Panc1 (cell line): ENCODE measurements at places on chromosomes 5 and 9. TPM values are rescaled to one million over a fixed set of nuclear protein-coding genes. Genes with fewer than 3 reads are reported as not detected.

DNA sequence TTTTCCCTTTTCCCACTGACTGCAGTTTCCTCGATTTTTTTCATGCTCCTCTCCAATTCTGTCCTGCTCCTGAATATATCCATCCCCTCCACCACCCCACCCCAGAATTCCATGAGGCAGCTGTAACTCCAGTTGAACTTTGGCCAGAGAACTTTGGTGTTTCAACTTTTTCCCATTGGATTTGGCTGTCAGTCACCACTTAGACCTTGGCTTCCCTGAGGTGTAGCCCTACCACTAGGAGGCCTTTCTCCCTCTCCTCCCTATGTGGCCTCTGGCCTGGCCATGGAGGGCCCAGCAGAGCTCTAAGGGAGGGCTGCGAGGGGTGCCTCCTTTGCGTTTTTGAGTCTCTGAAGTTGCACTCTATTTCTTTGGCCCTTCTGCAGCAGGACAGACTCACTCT, 261.3 kb downstream of the PIK3R1 start:
- DNase-seq = no peak

DNA sequence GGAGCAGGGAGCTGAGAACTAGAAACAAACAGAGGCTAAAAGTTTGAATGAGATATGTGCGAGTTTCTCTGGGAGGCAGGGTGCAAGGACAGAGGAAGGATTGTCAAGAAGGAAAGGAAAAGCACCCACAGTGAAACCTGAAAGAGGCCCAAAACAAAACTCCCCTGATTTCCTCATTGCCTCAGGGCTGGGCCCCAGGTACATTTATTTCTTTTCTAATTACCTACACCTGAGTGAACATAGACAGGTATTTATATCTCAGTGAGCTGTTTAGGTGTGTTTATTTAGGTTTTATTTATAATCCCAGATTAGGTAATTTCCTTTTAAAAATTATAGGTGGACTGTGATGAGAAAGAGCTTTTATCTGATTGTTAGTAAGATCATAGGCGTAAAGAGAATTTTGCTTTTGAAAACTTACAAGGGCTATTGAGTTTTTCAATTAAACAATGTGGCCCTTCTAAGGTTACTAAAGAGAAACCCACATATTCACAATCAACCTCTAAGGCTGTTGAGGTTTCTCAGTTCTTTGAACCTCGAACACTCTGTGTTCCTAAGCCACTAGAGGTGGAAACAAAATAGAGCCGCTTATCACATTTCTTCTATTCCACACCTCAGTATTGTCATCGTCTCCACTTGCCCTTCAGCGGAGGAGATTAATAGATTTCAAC, 344.8 kb downstream of the ZNF608 start:
- DNase-seq = no peak

SLCO6A1 gene
- not detected for total RNA-seq

DNA sequence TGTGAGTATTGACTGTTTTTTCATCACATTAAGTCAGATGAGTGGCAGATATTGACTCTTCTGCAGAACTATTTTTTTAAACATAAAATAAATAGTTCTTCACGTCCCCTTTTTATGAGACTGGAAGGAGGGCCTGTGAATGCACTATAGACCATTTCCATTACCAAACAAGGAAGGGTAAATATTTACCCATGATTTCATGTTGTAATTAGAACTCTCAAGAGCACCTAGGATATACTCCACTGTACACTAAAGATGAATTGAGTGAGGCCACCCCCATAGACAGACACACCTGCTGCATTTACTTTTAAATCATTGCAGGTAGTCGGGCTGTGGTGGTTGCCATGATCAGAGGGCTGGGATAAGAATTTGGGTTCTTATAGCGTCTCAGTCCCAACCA, 22.6 kb downstream of the SLC36A1 start:
- no peak for DNase-seq

DNA sequence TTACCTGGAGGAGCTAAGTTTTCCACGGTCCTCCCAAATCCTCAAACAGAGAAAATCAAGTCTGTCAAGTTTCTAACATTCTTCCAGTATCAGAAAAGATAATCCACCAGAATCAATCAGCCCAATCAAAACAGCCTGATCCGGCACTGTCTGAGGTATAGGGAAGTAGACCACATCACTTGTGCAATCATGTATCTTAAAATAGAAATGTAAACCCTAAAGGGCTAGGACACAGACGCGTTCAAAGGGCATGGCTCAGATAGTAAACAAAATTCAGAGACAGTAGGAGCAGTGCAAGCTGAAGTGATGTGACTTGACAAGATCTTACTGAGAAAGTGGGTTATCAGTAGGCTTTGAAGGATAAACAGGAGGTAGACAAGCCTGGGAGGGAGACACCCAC, 252.4 kb upstream of the DAPK1 start:
- DNase-seq = no peak

SPINK1 gene
- 3.0 TPM for total RNA-seq
